ENCODE measurements at places on chromosomes 3 and 15.

GRCh38 chr3:11721479-11721878 lies 77.8 kb upstream of the VGLL4 start:
- no peak for DNase-seq

DNA sequence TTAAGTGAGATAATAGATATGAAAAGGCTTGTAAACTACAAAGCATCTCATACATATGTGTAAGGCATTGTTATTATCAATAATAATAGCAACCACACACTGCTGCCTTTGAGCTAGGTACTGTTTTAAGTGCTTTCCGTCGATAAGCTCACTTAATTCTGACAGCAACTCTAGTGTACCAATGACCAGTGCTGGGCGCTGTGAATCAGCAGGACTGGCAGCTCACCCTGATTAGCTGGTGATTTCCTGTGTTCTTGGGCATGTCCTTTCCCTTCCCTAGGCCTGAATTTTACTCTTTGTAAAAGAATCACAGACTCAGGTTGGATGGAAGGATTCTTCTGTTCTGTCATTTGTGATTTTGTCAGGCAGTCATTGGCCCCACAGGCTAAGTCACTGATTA lies 215.6 kb downstream of the LPP start:
- DNase-seq, result no peak

DNA sequence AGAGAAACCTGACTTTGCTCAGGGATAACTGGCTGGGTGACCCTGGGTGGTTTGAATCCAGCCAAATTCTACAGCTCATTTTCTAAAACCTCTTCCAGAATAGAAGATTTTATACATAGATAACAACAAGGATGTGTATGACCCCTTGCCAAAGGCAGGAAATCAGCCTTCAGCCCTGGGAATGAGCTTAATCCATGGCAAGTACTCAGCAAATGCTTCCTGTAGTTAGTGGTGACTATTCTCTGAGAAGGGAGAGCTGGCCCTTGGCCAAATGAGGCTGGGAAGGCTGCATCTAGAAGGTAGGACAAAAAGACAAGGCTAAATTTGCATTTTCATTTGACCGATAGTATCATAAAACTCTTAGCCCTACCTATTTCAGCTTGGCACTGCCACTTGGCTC lies 4.6 kb upstream of the HACD3 start:
- peak; percentile 30 for DNase-seq

GRCh38 chr3:46642971-46643370 lies 30.6 kb downstream of the FAM240A start:
- no peak for DNase-seq

- DNase-seq, result peak; percentile 95
Measured at GRCh38 chr3:8529181-8529637, 27.6 kb downstream of the LMCD1 start.

- DNase-seq, result peak; percentile 75
Measured at GRCh38 chr15:80695099-80695910, at the start of gene ABHD17C. TSS of gene ABHD17C (plus strand) at chr15:80695310. CDS start at chr15:80695430, 120 bp downstream.

DNA sequence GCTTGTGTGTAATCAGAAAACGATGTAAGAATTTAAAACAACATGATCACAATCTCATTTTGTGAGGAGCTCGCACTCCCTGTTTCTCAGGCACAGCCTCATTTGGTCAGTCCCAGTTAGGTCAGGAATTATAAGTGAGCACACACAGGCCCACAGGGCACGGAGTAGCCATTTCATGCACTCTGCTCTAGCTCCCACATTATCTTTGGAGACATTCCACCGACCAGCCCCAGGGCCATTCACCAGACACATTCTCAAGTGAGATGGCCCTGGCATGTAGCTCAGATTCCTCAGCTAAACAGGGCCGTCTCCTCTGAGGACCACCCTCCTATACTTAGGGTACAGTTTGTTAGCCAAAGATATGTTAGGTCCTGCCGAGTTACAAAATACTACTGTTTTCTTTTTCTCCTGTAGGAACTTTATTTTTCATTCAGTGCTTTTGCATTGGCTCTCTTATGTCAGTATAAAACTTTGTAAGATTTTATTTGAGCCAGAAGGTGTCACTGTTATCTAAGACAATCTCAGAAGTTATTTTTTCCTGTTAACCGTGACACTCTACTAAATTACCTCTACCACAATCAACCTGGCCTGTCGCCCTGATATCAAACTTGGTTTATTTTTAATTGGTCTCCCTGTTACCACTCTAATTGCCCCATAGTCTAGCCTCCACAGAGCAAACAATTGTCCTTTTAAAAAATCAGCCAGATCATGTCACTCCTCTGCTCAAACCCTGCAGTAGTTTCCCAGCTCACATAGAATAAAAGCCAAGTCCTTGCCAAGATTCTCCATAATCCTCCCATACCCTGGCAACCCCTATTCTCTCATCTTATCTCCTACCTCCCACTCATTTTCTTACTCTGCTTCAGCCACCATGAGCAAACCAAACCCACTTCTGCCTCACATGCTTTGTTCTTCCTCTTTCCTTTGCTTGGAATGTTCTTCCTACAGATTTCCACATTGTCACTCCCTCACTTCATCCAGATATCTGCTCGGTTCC lies 105.7 kb downstream of the PPP2R3A start:
- peak; percentile 20 for DNase-seq

- no peak for DNase-seq
Measured at GRCh38 chr3:189685291-189685690, 54.1 kb downstream of the TP63 start.

DNA sequence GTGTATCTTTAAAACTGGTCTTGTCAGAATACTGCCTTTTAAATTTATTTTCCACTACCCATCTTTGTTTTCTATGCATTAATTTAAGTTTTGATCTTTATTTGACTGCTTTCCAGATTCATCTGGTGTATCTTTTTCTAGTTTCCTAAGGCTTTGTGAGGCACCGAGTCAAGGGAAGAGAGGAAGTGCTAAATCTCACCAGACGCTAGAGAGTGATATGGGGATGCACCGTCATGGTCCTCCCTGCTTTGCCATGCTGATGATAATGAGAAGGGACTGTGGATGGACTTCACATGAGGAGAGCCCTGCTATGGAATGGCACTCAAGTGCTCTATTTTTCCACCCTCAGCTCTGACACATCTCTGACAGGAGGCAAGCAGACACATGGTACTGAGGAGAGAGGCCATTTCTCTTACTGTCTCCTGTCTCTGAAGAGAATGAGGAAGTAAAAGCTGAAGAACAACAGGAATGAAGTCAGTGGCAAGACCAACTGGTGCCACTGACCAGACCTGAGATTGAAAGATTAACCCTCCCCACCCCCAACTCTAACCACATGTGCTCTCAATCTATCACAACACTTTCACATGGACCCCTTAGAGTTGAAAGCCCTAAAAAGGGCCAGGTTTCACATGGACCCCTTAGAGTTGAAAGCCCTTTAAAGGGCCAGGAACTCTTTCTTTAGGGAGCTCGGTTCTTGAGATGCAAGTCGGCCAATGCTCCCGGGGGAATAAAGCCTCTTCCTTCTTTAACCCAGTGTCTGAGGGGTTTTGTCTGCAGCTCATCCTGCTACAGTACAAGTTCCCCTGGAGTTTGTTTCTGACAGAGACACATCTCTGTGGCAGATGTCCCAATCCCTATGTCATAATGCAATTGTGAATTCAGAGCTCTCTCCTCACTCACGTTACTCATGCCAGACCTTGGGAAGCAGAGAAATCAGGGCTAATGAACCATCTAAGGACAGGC lies at the start of gene IQCF2:
TSS of gene IQCF2 (plus strand) at position 913 of the 963 bp plus-strand sequence. CDS start 52 bp downstream, outside the sequence.
- DNase-seq, result no peak

DNA sequence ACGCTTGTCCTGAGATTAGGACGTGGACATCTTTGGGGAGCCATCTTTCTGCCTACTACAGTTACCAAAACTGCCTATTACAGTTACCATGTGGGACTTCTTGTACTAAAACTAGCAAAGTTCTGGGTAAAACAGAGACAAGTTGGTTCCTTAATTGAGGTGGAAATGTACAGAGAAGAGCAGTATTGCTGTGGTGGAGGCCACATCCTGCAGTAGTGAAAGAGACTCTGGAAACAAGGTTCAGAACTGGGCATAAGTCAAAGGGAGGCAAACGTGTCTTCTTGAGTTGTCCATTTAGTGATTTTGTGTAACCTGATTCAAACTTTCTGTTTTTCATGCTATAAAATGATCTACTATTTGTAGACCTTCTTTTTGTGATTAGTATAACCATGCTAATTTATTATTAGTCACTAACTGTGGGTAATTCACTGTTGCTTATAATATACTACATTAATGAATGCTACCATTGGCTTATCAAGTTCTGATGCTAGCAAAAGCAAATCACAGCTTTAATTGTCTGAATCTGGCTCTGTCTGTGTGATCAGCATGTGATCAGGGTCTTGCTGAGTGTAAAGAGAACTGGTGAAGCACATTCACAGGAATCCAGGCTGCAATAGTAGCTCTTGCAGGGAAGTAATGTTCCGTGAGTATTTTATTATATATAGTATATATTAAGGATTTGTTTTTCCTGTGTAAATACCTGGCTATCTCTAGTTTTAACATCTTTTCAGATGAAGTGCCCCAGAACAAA lies 207.9 kb upstream of the GAP43 start:
- DNase-seq, result no peak

- DNase-seq, result no peak
Measured at GRCh38 chr15:45331972-45332371, 46.4 kb downstream of the GATM start.

GRCh38 chr3:70360979-70361760 lies 48.7 kb upstream of the MDFIC2 start:
- peak; percentile 28 for DNase-seq

- DNase-seq, result peak; percentile 59
Measured at GRCh38 chr15:68818769-68819494, 1.8 kb downstream of the ANP32A start.

DNA sequence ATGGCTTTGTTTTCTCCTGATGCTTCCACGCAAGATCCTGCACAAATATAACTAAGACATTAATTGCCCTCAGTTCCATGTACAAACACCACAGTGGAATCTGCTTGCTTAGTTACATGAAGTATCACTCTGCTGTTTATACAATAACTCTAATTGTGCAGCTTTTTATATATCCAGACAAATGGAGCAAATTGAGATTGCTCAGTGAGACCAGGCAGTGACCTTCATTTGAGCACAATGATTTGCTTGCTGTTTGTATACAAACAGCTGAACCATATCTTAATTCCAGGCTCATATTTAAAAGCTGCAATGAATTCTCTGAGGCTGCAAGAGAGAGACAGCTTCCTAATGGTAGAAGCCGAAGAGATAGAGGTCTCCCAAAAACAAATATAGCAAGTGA lies 243.7 kb downstream of the CADPS start:
- DNase-seq, result no peak

DNA sequence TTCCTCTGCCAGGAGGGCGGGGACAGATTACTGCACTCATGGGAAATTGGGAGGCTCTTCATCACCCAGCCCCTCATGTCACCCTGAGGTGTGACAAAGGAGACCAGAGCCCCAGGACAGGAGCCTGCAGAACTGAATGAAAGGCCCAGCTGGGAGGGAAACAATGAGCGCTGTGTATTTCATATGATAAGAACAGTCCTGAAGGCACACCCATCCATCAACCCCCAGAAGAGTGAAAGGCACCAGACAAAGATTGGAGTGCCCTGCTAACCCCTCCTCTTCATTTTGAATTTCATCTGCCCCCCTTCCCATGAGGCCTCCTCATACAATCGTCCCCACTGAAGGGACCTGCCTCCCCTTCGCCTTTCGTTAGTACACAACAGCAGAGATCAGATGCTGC lies 160.0 kb upstream of the PRICKLE2 start:
- DNase-seq, result no peak

GRCh38 chr3:124859025-124859424 lies 28.1 kb downstream of the ITGB5 start:
- peak; percentile 97 for DNase-seq

DNA sequence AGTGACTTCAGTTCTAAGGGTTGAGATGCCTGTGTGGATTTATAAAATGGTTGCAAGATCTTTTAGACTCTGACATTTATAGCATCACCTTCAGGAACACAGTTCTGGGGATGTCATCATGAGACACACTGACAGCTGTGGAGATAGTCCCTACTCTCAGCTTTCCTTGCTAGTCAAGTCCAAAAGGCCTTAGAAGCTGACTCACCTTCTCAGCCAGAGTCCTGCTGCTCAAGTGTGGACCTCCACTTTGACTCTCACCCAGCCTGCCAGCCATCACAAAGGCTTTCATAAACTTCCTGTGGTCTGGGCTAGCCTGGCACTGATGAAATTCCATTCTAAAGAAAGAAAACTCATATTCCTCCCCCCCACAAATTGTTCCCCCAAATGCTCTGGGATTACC lies 44.8 kb downstream of the TMEM39A start:
- peak; percentile 10 for DNase-seq

DNA sequence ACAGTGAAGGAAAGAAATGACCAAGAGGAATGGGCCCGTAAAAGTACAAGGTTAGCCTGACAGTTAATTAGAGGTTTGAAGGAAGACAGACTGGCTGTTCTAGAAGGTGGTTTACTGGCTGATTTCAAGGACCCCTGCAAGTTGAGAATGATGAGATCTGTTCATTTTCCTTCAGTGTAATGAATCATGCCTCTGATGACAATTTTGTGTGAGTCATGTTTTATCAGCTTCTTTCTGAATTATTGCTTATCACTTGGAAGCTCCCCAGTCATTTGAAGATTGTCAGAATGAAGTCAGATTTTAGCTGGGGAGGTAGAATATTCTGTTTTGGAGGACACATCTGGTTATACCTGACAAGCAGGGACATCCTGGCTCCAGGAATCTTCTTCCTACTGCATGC lies 50.6 kb downstream of the DRD3 start:
- peak; percentile 62 for DNase-seq

DNA sequence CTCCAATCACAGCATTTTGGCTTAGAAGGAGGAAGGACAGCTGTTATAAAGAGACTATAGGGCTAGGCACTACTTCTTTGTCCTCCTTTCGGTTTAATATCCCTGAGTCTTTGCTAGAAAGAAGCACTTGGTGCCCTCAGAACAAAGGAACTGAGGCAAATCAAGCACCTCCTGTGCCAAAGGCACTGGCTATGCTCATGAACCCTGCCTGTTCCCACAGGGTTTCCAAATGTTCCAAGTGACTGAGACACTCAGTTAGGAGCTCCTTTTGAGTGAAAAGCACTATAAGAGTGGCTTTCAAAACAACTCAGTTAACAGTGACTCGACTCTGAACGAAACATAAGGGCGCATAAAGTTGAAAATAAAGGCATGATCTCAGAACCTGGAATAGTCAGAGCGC lies 25.0 kb downstream of the TBC1D2B start:
- no peak for DNase-seq

GRCh38 chr3:192916371-192917027 lies 1.2 kb downstream of the MB21D2 start:
- DNase-seq, result peak; percentile 57

- no peak for DNase-seq
Measured at GRCh38 chr3:15495461-15496340, 25.8 kb downstream of the COLQ start.

GRCh38 chr3:39671116-39671515 lies 138.3 kb upstream of the MYRIP start:
- DNase-seq, result no peak

DNA sequence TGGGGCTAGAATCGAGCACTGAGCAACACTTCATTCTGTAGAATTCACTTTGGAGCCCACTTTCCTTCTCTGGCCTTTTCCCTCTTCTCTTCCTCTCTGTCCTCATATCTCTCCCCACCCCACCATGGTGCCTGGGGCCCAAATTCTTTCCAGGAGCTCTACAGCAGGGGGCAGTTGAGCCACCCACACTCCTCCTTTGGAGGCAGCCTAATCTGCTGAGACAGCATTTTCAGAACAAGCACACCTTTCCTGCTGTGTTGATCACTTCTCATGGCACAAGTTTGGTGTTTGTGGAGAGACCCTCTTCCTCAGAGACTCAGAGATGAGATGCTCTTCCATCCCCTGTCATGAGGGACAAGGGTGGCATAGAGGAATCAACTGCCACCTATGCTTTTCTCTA lies 52.0 kb upstream of the PRR23C start:
- no peak for DNase-seq

- DNase-seq, result no peak
Measured at GRCh38 chr3:53670721-53671120, 175.5 kb downstream of the CHDH start.

- DNase-seq, result no peak
Measured at GRCh38 chr3:168705412-168705811, 609.7 kb upstream of the GOLIM4 start.
